Fibroblast of skin of left biceps (primary cell): ENCODE measurements at places on chromosomes 12 and 14.

DNA sequence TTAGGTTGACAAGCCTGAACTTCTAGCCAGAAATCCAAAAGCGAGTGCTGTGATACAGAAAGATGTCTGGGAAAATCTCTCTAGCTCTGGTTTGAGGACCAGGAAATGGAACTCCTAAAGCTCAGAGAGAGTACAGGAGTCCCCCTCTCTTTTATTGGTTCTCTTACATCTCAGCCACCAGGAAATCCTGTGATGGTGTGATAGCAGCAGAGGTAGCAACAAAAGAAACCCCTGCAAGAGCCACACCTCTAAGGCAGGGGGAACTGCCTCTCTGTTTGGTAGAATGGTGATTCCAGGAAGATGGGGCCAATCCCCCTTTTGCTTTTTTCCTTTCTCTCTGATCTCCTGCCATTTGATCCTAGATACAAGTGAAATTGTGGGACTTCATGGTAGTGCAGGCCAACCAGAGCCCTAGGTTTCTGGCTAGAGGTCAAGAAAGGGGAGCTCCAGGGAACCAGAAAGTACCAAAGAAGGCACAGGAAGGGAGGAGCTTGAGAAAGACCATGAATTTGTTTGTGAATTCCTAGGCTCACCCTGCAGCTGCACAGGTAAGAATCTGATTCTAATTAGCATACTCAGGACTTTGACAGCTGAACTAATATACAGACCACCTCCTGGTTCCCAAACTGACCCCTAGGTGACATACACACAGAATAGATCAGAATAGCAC lies 88.5 kb downstream of the PAPLN start:
- DNase-seq: no peak

DNA sequence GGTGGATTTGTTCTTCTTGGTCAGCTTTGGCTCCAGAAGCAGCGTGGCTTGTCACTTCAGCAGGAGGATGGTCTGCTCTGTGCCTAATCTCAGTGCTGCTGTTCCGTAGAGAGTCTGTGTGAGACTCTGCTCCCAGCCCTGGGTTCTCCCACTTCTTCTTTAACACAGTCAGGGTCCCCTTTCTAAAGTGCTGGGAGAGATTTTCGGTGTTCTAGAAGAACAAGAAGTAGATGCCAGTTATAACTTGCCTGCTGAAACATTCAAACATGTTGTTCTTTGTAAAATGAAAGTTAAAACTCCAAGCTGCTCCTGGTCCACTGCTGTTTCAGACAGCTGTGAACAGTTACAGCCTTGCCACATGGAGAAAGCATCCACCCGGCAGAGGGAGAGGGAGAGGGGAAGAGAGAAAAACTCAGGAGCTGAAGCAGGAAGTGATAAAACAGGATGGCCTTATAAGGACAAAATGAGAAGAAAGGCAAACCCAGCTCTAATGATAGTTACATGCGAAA lies 55.2 kb upstream of the CERS5 start:
- DNase-seq: peak; percentile 85

- DNase-seq: no peak
These were observed 3.6 kb downstream of the ADGRD1 start for GRCh38 chr12:130957304-130957621.

DNA sequence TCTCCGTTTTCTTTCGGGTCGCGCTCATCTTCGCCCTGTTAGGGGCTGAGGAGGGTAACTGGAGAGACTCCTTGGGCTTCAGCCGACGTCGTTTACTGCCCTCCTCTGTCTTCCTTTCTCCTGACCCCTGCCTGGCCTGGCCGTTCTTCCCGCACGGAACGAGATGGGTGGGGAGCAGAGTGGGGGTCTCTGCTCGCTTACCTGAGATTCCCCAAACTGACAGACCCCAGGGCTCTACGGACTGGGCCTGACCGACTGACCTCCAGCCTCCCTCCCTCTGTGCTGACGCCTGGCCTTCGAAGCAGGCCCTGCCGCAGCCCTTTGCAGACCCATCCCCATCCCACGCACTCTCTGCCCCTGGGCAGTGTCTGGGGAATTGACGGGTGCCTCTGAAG lies 439 bp downstream of the GOLGA5 start:
- DNase-seq: no peak

- DNase-seq: no peak
These were observed 57.4 kb downstream of the FSCB start for GRCh38 chr14:44449680-44450079.

- no peak for DNase-seq
These were observed 93.9 kb downstream of the DUSP6 start for GRCh38 chr12:89258240-89258969.

- DNase-seq: no peak
These were observed 170.2 kb upstream of the HMGA2 start for GRCh38 chr12:65653946-65654629.

- DNase-seq: peak; percentile 79
These were observed 25.2 kb upstream of the KRT78 start for GRCh38 chr12:52873832-52874572.

DNA sequence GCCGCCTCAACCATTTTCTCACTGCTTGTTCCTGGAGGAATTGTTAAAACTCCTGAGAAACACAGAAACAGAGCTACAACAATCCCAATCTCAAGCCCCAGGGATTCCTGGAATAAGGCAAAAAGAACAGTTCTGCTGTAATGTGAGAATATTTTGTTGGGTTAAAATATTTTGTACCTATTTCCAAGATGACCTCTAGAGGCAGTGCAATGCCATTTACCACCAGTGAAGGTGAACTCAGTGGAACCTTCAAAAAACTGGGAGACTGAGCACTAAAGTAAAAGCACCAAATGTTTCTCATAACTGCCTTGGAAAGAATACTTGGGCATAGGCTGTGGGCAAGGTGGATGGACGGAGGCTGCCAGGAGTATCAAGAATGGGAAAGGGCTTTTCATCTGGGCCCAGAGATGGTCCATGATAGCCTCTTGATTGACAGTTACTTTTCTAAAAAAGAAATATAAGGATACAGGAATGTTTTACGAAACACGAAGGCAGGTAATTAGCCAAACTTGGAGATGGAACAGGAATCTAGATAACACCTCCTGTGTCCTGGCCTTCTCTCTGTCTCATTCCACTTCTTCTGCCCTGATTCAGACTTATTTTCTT lies 334.0 kb upstream of the FLRT2 start:
- no peak for DNase-seq

- no peak for DNase-seq
These were observed 100.4 kb downstream of the RFLNA start for GRCh38 chr12:124395284-124395752.
